ENCODE measurements at places on chromosomes 3 and 15. TPM values are rescaled to one million over a fixed set of nuclear protein-coding genes. Genes with fewer than 3 reads are reported as not detected.
A peak's percentile ranks its signal among the peaks of the same experiment; 100 is the strongest.

- no peak overlapping the region for H3K4me3 ChIP-seq
- H3K4me1 ChIP-seq, result no peaks in the 10 kb centered on the region
- DNase-seq, result no peak
- no peak overlapping the region for H3K27ac ChIP-seq
- H3K36me3 ChIP-seq, result no peaks in the 10 kb centered on the region
Observed at GRCh38 chr3:5488771-5489170, 301.3 kb downstream of the EDEM1 start.

GRCh38 chr3:112693186-112693585 lies 52.2 kb upstream of the CCDC80 start:
- no peak overlapping the region for H3K27ac ChIP-seq
- H3K27me3 ChIP-seq, result no peaks in the 10 kb centered on the region
- no peak overlapping the region for H3K4me3 ChIP-seq
- no peak for DNase-seq
- peaks cover 11% of the 10 kb centered on the region for H3K36me3 ChIP-seq

DNA sequence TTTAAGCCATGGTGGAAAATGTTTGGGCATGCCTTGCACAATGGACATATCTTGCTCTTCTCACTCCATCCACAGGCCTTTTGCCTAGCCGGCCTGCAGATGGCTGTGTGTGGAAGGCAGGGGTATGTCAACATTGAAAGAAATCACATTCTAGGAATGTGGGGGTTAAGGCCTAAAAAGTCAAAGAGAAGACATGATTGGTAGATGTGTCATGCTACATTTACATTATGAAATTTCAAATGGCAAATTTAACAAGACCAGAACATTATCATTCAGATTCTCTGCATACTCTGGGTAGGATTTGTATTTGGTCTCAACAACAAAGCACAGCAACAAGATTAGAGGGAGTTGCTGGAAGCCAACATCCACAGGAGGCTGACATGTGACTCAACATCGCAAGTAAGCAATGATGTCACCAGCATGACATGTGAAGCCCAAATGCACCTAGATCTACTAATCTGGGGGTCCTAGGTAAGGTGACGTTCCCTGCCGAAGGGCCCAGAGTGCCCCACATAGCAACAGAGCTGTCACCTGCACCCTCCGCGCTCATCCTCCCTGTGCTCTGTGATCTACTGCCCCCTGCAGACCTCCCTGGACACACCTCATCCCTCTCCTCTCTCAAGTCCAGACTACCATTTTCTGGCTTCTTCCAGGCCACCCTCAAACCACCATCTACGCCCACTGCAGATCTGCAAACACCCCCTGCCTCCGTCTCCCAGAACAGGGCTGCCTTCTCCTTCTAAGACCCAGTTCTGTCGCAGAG lies 39.4 kb downstream of the CLDN18 start:
- DNase-seq, result peak; percentile 85
- no peak overlapping the region for H3K4me3 ChIP-seq
- H3K27ac ChIP-seq, result peak overlapping the region; percentile 86
- peaks cover 25% of the 10 kb centered on the region for H3K36me3 ChIP-seq

DNA sequence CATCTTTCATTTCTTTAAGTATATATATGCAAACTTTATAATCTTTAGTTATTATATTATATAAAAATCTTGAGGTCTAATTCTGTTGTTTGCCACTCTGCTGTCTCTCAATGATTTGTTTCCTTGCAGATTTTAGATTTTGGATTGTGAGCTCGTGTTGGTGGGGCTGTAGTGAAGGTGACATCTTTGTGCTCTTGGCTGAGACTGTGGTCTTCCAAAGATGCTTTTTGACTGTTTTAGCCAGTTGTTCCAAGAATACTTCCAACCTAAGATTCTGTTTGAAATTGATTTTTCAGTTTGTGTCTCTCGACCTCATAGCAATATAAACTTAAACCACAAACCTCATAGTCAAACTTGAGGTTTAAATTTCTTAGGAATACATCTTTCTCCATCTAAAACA lies 326.5 kb downstream of the SLC9A9 start:
- DNase-seq, result no peak
- no peak overlapping the region for H3K4me3 ChIP-seq
- no peaks in the 10 kb centered on the region for H3K36me3 ChIP-seq
- no peaks in the 10 kb centered on the region for H3K27me3 ChIP-seq
- no peak overlapping the region for H3K27ac ChIP-seq

DNA sequence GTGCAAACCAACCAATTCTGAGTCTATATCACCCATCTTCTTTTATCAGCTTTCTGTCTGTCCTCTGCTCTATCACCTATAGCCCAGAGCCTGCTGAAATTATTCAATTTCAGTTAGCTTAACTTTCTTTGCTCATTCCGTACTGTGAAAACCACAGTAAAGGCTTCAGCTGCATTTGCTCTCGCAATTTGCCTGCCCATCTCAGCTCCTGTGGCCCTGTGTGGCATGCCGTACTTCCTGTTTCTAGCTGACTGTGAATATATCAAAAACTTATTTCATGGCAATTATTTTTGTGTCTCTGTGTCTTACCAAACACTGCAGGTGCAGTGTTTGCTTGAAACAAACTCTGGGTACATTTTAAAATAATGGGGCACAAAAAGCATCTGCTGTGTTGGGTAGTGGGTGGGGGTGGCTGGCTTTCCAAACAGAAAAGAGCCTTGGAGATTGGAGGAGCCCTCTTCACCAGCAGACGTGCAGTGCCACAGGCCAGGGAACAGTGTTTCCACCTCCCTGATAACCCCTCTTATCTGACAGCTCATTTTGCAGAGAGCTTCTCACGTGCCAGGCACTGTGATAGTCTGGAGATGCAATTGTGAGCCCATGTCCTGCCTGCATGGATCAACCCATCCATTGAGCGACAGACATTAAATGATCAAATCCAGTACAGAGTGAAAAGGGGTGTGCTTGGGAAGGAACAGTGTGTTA lies 45.2 kb downstream of the GASK1A start:
- DNase-seq, result no peak
- H3K4me3 ChIP-seq, result no peak overlapping the region
- H3K27me3 ChIP-seq, result peaks cover 33% of the 10 kb centered on the region
- H3K4me1 ChIP-seq, result no peaks in the 10 kb centered on the region
- H3K27ac ChIP-seq, result no peak overlapping the region
- H3K36me3 ChIP-seq, result no peaks in the 10 kb centered on the region

GRCh38 chr3:194781617-194782016 lies 95.9 kb downstream of the FAM43A start:
- no peaks in the 10 kb centered on the region for H3K36me3 ChIP-seq
- no peak for DNase-seq

DNA sequence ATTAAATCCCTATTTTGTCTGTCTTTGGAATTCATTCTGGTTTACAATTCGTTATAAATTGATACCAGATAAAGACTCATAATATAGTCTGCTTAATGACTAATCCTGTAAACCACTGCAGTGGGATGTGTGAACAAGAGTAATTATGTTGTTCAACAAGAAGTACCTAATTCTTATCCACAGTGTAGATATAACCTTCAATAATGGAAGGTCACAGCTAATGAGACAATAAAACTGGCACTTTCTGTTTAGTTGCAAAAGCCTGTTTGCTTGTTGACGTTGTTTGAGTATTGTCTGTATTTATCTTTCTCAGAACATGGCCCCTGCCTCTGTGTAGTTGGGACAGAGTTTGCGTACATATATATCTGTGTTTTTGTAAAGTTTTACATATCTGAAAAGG lies 26.7 kb downstream of the PIAS1 start:
- no peaks in the 10 kb centered on the region for H3K36me3 ChIP-seq
- no peak overlapping the region for H3K27ac ChIP-seq
- no peaks in the 10 kb centered on the region for H3K27me3 ChIP-seq
- H3K4me1 ChIP-seq, result peaks cover 24% of the 10 kb centered on the region

- H3K4me3 ChIP-seq, result no peak overlapping the region
- H3K27ac ChIP-seq, result no peak overlapping the region
- peaks cover 14% of the 10 kb centered on the region for H3K36me3 ChIP-seq
- H3K4me1 ChIP-seq, result peaks cover 23% of the 10 kb centered on the region
- DNase-seq, result no peak
Observed at GRCh38 chr15:80904998-80905397, 84.6 kb downstream of the MESD start.

DNA sequence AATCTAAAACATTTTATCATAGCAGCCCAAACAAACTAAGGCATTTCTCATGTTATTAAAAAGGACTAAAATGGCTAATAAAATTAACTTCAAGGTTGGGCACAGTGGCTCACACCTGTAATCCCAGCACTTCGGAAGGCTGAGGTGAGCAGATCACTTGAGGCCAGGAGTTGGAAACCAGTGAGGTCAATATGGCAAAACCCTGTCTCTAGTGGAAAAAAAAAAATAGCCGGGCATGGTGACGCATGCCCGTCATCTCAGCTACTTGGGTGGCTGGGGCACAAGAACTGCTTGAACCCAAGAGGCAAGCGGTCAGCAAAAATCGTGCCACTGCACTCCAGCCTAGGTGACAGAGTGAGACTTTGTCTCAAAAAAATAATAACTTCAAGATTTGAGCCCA lies 110.2 kb downstream of the NR2E3 start:
- no peak overlapping the region for H3K27ac ChIP-seq
- H3K4me3 ChIP-seq, result no peak overlapping the region
- no peaks in the 10 kb centered on the region for H3K27me3 ChIP-seq
- no peaks in the 10 kb centered on the region for H3K4me1 ChIP-seq
- no peak for DNase-seq

DNA sequence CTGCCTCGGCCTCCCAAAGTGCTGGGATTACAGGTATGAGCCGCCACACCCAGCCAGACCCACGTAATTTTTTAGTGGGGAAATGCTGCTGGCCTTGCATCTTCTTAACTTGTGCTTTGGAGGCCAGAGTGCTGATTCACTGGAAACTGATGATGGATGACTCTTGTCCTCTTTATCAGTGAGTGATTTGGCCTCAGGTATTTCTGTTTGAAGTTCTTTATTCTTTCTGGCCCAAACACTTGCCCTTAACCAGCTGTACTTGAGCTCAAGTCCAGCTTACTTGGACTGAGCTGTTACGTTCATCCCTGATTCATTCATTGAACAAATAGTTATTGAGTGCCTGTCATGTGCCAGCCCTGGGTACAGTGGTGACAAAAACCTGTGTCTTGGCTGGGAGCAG lies 4.2 kb downstream of the PTPN23 start:
- H3K27me3 ChIP-seq, result peaks cover 6% of the 10 kb centered on the region
- no peak overlapping the region for H3K27ac ChIP-seq
- H3K4me1 ChIP-seq, result peaks cover 49% of the 10 kb centered on the region
- H3K4me3 ChIP-seq, result no peak overlapping the region
- peaks cover 24% of the 10 kb centered on the region for H3K36me3 ChIP-seq

GRCh38 chr3:136283627-136284026 lies 33.5 kb downstream of the PCCB start:
- no peak overlapping the region for H3K4me3 ChIP-seq
- no peak for DNase-seq
- no peaks in the 10 kb centered on the region for H3K27me3 ChIP-seq
- H3K4me1 ChIP-seq, result no peaks in the 10 kb centered on the region
- H3K36me3 ChIP-seq, result peaks cover 48% of the 10 kb centered on the region

DNA sequence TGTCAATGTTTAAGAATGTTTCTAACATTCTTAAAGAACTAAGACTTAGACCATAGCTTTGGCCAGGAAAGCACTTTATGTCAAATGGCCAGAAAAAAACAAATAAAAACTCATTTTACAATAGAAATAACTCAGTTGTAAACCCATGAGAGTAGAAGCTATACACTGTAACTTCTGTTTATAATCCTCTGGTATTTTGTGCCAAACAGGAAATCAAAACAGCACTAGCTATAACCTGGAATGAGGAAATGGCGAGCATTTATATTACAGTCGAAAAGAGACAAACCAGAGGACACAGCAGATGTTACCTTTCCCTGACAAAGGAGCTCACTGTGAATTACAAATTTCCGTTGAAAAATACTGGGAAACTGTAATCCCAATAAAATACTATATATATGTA lies 10.3 kb downstream of the GK5 start:
- H3K36me3 ChIP-seq, result peaks cover 11% of the 10 kb centered on the region
- H3K27me3 ChIP-seq, result no peaks in the 10 kb centered on the region
- no peak overlapping the region for H3K4me3 ChIP-seq

- H3K4me3 ChIP-seq, result no peak overlapping the region
- H3K4me1 ChIP-seq, result peaks cover 39% of the 10 kb centered on the region
- H3K27ac ChIP-seq, result no peak overlapping the region
- no peak for DNase-seq
- peaks cover 2% of the 10 kb centered on the region for H3K27me3 ChIP-seq
- peaks cover 23% of the 10 kb centered on the region for H3K36me3 ChIP-seq
Observed at GRCh38 chr3:45477041-45477725, 88.8 kb downstream of the LARS2 start.

DNA sequence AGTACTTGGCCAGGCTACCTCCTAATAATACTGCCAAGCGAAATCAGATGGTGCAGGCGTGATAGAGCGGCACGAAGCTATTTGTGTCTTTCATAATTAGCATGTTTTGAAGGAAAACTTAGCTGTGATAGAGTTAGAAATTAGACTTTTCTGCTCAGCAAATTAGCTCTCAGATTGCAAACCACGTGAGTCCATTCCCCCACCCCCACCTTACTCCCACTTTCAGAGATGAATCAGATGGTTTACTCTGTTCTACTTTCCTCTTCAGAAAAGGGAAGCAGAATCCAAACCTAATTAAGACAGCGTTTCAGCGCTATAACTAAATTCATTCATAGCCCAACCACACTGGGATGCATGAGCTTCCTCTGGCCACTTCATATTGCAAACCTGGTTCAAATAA lies 214.6 kb downstream of the SLCO3A1 start:
- H3K4me1 ChIP-seq, result peaks cover 26% of the 10 kb centered on the region
- H3K27ac ChIP-seq, result no peak overlapping the region
- H3K36me3 ChIP-seq, result no peaks in the 10 kb centered on the region
- no peak overlapping the region for H3K4me3 ChIP-seq
- DNase-seq, result no peak

DNA sequence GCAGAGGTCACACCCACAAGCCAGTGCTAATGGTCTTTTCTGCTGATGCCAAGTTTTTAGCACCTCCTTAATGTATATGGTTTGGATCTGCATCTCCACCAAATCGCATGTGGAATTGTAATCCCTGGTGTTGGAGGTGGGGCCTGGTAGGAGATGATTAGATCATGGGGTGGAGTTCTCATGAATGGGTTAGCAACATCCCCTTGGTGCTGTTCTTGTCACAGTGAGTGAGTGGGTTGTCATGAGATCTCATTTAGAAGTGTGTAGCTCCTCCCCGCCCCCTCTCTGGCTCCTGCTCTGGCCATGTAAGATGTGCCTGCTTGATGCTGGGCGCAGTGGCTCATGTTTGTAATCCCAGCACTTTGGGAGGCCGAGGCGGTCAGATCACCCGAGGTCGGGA lies 37.3 kb upstream of the KLHL6 start:
- H3K4me3 ChIP-seq, result no peak overlapping the region
- H3K4me1 ChIP-seq, result no peaks in the 10 kb centered on the region
- H3K36me3 ChIP-seq, result peaks cover under 1% of the 10 kb centered on the region

DNA sequence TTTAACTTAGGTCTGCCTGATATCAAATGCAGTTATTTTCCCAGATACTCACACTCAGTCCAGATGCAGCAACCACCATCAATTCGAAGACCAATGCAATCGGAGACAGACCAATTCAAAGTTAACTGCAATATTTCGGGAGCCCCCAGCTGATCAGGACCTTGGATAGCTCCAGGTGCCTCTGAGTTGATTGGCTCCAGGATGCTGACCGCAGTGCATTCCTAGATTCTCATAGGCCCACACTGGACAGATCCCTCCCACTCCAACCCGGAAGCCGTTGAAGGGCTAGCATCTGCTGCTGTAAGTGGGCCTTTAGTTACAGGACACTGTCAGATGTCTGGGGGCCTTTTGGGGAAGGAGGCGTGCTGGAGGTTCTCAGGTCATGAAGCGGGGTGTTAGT lies 89.5 kb upstream of the ATP2B2 start:
- H3K4me1 ChIP-seq, result no peaks in the 10 kb centered on the region
- H3K4me3 ChIP-seq, result no peak overlapping the region
- peak; percentile 55 for DNase-seq
- H3K27me3 ChIP-seq, result peaks cover 14% of the 10 kb centered on the region
- no peaks in the 10 kb centered on the region for H3K36me3 ChIP-seq
- no peak overlapping the region for H3K27ac ChIP-seq

Gene OSBPL10
- total RNA-seq, result 7.1 TPM

Gene TEX55
- not detected for total RNA-seq

Gene GABRR3
- not detected for total RNA-seq

Gene ZNF620
- 1.2 TPM for total RNA-seq

Gene SLC15A2
- total RNA-seq, result 0.09 TPM

Data from HFFc6 (cell line).